ENCODE measurements at places on chromosomes 3 and 15. TPM values are rescaled to one million over a fixed set of nuclear protein-coding genes. Genes with fewer than 3 reads are reported as not detected.

Gene ADAMTS9
- 5.4 TPM for total RNA-seq

Gene ACTR8
- 21.3 TPM for total RNA-seq

Gene ZNF860
- 1.9 TPM for total RNA-seq

Gene KCNMB3
- total RNA-seq: 1.5 TPM

Data from mesangial cell (primary cell).